Esophagus squamous epithelium (tissue), 5 donors: ENCODE measurements at places on chromosomes 12 and 14.

DNA sequence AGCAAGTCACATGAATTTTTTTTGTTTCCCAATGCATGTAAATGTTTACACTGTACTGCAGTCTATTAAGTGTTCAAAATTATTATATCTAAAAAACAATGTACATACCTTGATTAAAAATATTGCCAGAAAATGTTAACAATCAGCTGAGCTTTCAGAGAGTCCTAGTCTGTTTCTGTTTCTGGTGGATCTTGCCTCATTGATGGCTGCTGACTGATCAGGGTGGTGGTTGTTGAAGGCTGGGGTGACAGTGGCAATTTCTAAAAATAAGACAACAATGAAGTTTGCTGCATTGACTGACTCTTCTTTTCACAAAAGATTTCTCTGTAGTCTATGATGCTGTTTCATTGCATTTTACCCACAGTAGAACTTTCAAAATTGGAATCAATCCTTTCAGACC lies 16.6 kb upstream of the KLRD1 start:
- no peak for DNase-seq

DNA sequence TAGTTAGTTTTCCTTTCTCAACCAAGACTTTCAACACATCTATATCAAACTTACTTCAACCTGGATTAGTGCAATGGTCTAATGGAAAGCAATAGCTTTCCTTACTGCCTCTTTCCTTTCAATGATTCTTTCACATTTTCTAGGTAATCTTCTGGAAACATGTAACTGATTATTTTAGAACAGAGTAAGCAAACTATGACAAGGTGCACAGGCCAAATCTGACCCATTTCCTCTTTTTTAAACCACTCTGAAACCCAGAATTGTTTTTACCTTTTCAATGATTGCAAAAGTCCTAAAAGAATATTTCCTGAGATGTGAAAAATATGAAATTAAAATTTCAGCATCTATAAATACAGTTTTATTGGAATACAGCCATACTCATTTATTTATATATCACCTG lies 81.6 kb upstream of the TMTC2 start:
- DNase-seq: no peak

DNA sequence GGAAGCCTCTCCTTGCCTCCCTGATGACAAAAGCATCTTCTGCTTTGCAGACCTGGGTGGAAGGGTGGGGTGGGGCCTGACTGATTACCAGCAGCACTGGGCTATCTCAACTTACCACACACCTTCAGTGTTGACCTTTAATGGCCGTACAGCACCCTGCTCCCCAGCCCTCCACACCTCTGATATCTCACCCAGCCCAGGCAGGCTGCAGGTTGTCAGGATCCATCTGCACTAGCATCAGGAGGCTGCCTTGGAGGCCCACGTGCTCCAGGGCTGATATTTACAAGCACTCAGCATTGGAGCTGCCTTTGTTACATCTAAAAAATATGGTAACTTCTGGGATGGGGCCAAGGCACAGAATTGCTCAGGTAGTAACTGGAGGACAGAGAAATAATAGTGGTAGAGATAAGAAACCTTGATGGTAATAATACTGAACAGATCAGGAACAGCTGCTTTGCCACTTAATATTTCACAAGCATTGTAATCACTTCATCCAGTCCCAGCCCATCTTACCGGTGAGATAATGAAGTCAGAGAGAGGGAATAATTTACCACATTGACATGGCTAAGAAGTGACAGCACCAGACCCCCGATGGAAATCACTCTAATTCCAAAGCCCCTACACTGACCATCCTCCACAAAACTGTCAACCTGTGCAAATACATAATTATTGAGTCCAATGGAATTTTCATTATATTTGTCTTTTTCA lies 125.2 kb upstream of the RFLNA start:
- DNase-seq: no peak

- no peak for DNase-seq
These were observed 935 bp upstream of the CKB start for GRCh38 chr14:103523575-103523954.

GRCh38 chr14:103748534-103748857 lies 32.9 kb downstream of the ZFYVE21 start:
- no peak for DNase-seq
